A549 treated with ZK216348 at 1 μM for 4 hours (cell line): ENCODE measurements at places on chromosomes 7 and 10. TPM values are rescaled to one million over a fixed set of nuclear protein-coding genes. Genes with fewer than 3 reads are reported as not detected.

The TAS2R5 gene
- total RNA-seq: 0.33 to 0.65 TPM (median 0.47 TPM) in 4 of 5 replicates, not detected in the other

The LRIT1 gene
- not detected in 5 replicates for total RNA-seq

The MYO3A gene
- not detected in 5 replicates for total RNA-seq

The RADIL gene
- 0.62 to 2.3 TPM (median 2.0 TPM) in 5 replicates for total RNA-seq

The VGF gene
- 8.9 to 26.8 TPM (median 17.5 TPM) in 5 replicates for total RNA-seq

The AZGP1 gene
- 0.31 TPM in 1 of 5 replicates, not detected in the others for total RNA-seq

The OR13A1 gene
- not detected in 5 replicates for total RNA-seq

The SLC16A9 gene
- 0.08 to 0.26 TPM (median 0.13 TPM) in 5 replicates for total RNA-seq

The TDRD1 gene
- not detected in 5 replicates for total RNA-seq

The FRAT2 gene
- 4.9 to 9.5 TPM (median 8.2 TPM) in 5 replicates for total RNA-seq
